Brain pericyte (primary cell): ENCODE measurements at places on chromosomes 7 and 10.

DNA sequence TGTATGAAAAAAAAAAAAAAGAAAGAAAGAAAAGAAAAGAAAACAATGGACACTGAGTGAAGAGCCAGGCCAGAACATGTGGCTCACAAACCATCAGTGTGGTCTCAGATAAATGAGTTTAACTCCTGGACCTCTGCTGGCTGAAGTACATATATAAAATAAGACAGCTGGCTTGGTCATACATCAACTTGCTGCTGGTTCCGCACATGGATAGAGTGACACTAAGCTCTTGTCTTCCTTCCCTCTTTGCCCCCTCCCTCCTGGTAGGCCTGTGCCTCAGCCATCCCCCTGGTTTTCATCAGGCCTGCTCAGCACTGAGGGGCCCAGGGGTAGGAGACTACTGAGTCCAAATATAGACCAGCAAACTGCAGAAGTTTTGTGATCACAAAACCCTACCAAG lies 58.1 kb upstream of the DGKI start:
- no peak for DNase-seq

GRCh38 chr10:21399392-21400035 lies 126.0 kb downstream of the SKIDA1 start:
- DNase-seq, result no peak

GRCh38 chr7:156151078-156151477 lies 338.8 kb upstream of the SHH start:
- DNase-seq, result no peak

DNA sequence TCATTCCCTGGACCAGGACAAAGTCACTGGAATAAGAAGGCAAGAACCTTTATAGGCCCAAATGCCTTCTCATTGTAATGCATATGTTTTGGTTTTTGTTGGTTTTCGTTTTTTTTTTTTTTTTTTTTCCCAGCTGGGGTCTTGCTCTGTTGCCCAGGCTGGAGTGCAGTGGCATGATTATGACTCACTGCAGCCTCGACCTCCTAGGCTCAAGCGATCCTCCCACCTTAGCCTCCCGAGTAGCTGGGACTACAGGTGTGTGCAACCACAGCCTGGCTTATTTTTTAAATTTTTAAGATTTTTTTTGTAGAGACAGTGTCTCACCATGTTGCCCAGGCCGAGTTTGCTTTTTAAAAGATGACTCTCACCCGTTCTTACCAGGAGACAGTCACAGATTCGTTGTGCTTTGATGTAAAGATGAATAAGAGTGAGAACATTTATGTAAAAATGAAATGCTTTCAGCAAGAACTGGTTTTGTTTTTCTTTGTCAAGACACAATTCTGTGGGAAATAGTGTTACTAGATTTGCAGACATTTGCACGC lies 7.6 kb downstream of the IQCE start:
- DNase-seq, result no peak

- DNase-seq, result no peak
Measured at GRCh38 chr10:59879363-59879913, 26.9 kb downstream of the CCDC6 start.

- DNase-seq, result no peak
Measured at GRCh38 chr7:152902054-152902453, 142.5 kb downstream of the ACTR3B start.

- no peak for DNase-seq
Measured at GRCh38 chr10:132154440-132154839, 32.3 kb upstream of the DPYSL4 start.

DNA sequence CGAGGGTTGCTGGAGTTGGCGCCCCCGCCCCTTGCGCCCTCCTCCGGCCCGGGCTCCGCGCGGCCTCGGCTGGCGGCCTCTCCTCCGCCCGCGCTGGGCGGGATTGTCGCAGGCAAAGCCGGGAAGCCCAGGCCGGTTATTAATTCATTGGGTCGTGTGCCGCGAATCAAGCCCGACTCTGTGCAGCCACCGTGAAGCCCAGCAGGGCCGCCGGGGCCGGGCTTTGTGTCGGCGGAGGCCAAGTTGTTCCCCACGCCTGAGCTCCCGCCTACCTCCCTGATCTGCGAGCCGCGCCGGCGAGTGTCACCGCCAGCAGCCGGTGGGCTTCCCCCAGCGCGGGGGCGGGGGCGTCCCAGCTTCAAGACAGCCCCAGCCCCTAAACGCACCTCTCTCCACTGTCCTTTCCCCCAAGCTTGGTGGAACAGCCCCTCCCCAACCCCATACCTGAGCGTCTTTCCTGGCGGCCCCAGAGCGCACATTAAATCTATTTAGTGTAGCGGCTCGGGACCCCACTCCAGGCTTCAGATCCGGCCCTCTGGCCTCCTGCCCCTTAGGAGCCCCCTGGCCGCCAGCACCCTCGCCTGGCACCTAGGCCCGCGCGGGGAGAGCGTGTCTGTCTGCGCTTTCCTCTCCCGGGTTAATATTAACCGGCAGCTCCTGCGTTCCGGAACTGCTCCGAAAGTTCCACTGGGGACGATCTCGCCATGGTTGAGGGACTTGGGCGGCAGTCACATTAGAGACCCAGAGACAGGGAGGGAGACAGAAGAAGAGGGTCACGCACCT lies 3.5 kb downstream of the SHH start:
- no peak for DNase-seq
